ENCODE measurements at places on chromosomes 11 and 22. TPM values are rescaled to one million over a fixed set of nuclear protein-coding genes. Genes with fewer than 3 reads are reported as not detected.

SART1 gene
- total RNA-seq = 71.2 TPM

POU2AF1 gene
- not detected for total RNA-seq

USH1C gene
- total RNA-seq = not detected

GRCh38 chr11:27187848-27188621 lies 147.4 kb downstream of the BBOX1 start:
- DNase-seq = no peak

GRCh38 chr22:44711241-44711560 lies 9.2 kb downstream of the PRR5 start:
- DNase-seq = no peak

DNA sequence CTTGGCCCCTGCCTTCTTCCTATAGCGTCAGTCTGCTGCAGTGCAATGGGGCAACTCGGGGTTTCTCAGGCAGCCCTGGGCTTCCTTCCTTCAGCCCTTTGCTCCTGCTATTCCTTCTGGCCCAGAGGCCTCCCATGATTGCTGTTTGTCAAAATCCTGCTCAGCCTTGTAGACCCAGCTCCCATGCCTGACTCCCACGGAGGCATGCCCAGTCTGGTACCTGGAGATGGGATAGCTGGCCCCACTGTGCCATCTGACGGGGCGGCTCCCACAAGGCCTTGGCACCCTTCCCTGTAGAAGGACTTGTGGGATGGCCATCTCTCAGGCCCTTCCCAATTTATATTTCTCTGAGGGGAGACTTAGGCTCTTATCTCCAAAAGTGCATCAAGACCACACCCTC lies 590 bp upstream of the CD6 start:
- DNase-seq = no peak

DNA sequence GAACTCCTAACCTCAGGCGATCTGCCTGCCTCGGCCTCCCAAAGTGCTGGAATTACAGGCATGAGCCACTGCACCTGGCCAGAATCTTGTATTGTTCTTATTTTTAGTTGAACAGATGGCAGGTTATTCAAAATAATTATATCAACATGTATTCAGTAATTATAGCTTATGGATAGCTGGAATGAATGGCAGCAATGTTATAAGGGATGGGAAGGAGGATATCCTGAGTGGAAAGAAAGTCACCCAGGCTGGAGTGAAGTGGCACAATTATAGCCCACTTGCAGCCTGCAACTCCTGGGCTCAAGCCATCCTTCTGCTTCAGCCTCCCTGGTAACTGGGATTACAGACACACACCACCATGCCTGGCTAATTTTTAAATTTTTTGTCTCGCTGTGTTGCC lies 88.1 kb downstream of the MED15 start:
- DNase-seq = no peak
